ENCODE measurements at places on chromosomes 16 and 17.

DNA sequence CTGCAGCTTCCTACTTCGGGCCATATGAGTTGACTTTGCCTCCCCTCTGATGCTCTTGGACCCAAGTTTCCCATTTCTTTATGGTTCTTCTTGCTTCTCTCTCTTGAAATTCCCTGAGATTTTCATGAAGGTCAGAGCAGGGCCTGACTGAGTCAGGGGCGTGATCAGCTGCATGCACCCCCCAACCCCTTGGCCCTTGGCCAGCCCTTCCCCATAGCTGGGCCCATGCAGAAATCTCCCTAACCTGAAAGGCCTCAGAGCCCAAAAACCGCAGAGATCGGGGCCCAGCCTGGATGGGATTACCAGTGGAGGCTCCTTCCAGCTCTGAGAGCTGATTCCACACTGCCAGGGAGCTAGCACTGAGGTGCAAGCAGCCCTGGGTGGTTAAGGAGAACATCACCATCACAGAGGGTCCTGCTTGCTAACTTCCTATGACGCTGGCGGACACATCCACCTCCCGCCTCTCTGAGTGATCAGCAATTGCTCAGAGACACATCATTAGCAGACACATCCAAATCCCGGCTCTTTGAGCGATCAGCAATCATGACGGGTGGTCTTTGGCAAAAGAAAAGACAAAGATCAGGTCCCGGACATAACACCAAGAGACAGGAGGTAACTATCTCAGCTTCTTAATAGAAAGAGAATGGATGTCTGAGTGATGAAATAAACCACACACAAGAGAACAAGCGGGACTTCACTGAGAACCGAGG is 161.5 kb downstream of the C16orf78 start:
- DNase-seq = no peak

GRCh38 chr16:89360760-89361435 is 129.5 kb downstream of the ANKRD11 start:
- DNase-seq = no peak

DNA sequence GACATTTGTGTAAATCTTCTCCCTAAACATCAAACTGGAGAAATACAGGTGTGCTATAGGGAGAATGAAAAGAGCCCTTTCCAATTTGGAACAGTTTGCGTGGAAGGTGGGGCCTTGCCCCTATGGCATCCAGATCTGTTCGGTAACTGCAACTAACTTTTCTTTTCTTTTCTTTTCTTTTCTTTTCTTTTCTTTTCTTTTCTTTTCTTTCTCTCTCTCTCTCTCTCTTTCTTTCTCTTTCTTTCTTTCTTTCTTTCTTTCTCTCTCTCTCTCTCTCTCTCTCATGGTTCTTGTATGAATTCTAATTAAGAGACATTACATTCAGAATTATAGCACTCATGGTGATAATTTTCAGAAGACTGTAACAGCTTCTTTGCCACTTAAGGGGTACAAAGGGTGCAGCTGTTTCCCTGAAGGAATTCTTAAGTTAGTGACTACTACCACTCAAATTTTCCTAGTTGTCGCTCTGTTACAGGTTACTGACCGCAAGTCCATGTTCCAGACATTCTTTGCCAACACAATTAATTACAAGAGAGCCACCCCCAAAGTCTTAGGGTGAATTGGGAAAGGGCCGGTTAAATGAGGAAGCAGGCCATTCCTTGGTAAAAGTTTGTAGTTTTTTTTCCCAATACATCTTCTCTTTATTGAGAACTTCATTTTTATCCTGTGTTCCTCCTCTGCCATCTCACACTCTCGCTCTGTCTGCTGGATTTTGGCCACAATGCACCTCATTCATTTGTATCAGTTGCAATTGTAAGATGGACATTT is 69.8 kb downstream of the KSR1 start:
- DNase-seq = no peak

DNA sequence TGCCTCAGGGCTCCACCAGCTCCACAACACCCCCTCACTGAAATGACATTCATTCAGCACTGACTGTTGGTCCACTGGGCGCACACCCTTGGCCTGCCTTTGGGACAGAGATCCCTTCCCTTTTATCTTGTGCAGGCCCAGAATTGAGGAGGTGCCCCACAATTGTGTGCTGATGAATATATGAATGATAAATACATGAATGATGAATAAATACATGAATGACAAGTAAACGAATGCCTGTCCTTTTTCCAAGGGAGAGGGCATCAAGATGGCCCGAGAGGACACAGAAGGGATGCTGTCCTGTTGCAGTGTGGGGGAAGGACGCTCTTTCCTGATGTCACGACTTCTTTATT is 5.7 kb downstream of the CCR7 start:
- DNase-seq = no peak

DNA sequence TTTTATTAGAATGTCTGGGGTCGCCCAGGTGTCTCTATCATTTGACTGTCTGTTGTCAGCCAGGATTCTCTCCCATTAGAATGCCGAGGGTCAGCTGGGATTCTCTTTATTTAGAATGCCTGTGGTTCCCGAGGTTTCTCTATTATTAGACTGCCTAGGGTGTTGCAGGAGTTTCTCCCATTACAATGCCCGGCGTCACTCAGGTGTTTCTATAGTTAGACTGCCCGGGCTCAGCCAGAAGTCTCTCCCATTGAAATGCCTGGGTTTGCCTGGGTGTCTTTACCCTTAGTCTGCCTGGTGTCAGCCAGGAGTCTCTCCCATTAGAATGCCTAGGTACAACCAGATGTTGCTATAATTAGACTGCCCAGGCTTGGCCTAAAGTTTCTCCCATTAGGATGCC is 2252.0 kb downstream of the TP53TG3F start:
- no peak for DNase-seq

- no peak for DNase-seq
These were observed 188.4 kb upstream of the NLRP1 start for GRCh38 chr17:5772720-5773119.

DNA sequence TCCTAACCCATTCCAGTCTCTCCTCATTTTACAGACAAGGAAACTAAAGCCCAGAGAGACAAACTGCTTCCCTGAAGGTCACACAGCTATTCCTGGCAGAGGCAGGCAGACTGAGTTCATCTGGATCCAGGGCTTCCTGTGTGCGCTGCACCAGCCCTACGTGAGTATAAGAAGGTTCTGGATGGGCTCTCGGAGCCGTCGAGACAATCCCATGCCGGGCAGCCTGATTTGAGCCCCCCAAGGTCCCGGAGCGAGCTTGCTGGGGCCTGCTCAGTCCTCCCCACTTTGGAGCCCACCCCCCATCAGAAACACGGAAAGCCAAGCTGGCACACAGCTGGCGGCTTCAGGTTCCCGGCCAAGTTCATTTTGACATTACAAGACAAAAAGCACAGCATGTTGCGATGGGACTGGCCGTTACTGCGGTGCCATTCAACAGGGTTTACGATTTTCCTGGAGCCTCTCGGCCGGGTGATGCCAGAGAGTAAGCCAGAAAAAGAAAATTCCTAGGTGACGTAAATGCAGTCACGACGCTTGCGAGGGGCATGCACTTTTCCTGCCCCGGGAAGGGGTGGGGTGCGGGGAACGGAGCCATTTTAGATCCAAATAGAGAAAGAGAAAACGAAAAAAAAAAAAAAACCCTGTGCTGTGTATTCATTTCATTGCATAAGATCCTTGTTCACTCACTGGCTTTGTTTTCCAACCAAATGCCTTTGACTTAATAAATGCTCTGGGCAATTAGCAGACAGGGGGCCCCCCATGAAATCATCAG is 167.1 kb upstream of the FOXF1 start:
- DNase-seq = no peak

- DNase-seq = peak; percentile 8
These were observed 22.2 kb upstream of the RHOT1 start for GRCh38 chr17:32120141-32120540.

DNA sequence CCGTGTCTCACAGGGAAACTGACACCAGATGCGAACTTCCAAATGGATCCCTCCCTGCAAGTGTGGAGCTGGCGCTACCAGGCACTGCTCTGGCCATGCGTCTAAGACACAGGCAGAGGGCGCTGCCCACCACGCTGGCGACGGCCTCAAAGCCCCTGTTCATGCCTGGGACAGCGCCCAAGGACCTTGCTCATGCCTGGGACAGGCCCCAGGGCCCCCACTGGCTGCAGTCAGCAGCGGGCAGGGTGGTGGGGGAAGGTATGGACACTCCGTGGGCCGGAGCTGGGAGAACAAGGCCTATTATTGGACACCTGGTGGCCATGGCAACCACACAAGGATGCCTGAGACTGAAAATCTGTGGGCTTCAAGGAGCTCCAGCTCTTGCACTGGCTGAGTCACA is 8.8 kb downstream of the ZG16B start:
- no peak for DNase-seq

GRCh38 chr16:75254359-75254837 is 3.0 kb upstream of the BCAR1 start:
- no peak for DNase-seq

DNA sequence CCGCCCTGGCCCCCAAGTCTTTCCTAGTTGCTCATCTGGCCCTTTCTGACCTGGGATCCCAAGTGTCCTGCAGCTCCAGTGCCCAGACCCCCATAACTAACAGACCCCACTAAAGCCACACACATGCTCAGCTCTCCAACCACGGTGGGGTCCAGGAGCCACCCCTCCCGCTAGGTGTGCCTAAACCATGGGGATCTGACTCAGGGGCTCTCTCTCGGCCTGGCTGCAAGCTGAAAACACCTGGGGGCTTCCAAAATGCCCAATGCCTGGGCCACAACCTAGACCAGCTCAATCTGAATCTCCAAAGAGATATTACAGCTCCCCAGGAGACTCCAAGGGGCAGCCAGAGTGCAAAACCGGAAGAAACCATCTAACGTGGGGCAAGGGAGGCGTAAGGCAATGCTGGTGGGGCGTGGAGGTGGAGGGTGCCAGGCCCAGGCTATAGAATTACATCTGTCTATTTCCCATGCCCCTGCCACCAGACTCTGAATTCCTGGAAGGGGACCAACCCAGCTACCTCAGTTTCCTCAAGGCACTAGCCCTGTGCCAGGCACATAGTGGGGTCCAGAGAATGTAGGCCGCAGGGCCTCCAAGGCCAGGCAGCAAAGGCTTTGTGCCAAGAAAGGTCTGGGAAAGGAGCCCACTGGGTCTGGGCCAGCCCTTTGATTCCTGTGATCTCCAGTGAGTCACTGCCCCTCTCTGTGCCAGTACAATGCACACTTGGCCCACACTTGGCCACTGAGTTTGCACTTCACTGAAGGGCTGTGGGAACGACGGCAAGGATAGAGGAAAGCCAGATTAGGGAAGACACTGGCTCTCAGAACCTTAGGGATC is 3.3 kb downstream of the CD2BP2 start:
- no peak for DNase-seq

GRCh38 chr16:29806641-29807425 is 504 bp downstream of the MAZ start:
- DNase-seq = no peak

DNA sequence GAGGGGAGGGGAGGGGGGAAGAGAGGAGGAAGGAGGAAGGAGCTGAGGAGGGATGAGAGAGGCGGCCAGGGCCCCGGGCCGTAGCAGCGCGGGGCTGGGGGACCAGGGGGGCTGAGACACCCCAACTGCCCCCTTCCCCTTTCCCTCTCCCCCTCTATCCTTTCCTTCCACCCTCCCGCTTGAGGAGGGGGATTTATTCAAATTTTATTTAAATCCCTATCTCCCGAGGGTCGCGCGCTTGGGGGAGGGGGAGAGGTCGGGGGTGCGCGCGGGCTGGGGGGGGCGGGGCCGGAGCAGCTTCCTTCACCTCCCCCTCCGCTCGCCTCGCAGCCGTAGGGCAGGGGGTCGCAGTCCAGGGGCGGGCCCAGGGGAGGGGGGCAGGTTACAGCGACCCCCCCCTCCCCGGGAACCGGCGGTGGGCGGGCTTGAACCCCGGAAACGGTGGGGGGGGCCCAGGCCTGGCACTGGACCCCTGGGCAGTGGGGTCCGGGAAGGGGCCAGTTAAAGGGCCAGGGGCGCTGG is at the start of gene FBXL19:
FBXL19 (plus strand) TSS at position 19 of the 522 bp plus-strand sequence. CDS start 2,183 bp downstream, outside the sequence.
- DNase-seq = no peak

DNA sequence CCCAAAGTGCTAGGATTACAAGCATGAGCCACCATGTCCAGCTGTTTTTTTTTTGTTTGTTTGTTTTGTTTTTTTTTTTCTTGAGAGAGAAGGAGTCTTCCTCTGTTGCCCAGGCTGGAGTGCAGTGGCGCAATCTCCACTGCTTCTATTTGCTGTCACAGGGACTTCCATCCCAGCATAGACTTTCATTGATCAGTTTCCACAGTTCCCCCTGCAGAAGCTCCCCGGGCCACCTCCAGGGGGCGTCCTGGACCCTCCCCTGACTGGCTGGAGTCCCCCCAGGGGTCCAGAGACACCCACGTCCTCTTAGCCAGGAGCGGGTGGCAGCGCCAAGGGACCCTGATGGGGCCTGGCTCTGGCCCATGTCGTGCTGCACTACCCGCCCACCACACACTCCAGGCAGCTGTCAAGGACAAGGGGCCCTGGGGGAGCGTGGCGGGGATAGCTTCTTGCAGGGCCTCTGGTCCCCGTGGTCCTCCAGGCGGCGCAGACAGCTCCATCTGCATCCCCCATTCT is 3.1 kb upstream of the NPW start:
- DNase-seq = no peak

DNA sequence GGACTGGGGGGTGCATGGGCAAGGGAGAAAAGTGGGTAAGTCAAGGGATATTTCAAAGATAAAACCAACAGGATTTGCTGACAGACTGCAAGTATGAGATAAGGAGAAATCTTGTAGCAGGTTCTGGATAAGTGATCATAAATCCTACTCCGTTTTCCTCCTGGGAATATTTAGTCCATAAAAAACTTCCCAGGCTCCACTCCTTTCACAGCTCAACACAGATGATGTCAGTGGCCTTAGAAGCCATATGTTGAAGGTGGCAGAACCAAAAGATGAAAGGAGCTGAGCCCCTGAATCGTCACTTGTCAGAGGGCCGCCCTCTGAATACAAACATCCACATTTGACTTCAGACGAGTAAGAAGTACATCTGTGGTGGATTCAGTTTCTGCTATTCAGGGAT is 71.7 kb downstream of the GRIN2A start:
- DNase-seq = no peak

- no peak for DNase-seq
These were observed 72.1 kb upstream of the LYRM9 start for GRCh38 chr17:27965224-27965623.

- DNase-seq = peak; percentile 6
These were observed 228.5 kb downstream of the TOX3 start for GRCh38 chr16:52318302-52319009.

DNA sequence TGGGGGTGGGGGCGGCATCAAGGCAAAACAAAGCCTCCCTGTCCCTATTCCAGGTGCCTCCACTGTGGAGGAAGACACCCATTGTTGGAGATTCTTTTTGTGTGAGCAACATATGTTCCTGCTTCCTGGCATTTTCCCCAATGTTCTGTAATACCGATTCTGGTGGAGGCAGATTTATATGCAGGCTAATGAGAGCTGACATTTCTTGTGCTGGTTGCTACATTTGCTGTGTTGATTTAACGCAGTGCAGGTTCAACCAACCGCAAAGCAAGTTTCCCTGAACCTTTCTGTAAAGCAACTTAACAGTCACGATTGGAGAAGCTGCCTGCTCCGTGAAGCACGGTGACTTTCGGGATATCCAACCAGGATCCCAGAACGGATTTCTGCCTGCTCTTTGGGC is 260.5 kb downstream of the CBLN1 start:
- no peak for DNase-seq

DNA sequence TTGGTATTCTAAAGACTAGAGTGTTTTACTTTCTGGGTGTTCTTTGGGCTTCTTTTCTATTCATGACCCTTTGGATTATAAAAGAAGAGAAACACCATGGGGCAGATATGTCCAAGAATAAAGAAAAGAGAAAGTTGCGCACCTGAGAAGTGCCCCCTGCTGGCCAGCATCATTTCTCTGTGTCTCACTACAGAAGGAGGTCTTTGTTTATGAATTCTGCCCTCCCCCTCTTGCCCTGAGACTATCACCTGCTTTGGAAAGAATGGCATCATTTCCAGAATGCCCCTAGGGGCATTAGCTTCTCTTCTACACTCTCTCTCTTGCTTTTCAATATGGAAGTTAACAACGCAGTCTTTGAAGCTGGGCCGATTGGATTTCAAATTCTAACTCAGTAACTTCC is 45.0 kb downstream of the CDH13 start:
- no peak for DNase-seq

Measured in NCI-H2081 treated with DMSO at 0.1 percent for 48 hours (cell line).